ENCODE measurements at places on chromosomes 3 and 15.

GRCh38 chr3:170741756-170742529, 128.1 kb downstream of the RPL22L1 start:
- DNase-seq = no peak

DNA sequence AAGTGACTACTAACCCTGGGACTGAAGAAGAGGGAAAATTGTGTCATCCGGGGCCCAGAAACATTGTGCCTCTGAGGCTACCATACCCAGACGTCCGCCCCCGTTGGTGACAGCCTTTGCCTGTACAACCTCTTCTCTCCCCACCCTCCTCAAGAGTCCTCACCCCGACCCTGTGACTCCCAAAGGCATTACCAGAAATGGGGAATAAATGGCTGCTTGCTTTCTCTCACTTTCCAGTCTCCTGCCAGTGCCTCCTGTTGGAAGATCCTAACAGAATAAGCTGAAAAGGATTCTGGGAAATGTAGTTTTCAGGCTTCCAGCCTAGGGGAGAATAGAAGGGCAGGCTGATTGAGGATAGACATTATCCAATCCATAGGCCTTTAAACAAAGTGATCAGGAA, 30.8 kb upstream of the SLC25A36 start:
- no peak for DNase-seq

GRCh38 chr3:191051037-191051436, 148.0 kb upstream of the OSTN start:
- DNase-seq = no peak

- no peak for DNase-seq
These were observed 7.7 kb upstream of the GOLGB1 start for GRCh38 chr3:121757087-121757811.
